NCI-H226 (cell line): ENCODE measurements at places on chromosomes 2 and 18.

GRCh38 chr18:69890558-69890957, 57.1 kb downstream of the CD226 start:
- no peak for DNase-seq

DNA sequence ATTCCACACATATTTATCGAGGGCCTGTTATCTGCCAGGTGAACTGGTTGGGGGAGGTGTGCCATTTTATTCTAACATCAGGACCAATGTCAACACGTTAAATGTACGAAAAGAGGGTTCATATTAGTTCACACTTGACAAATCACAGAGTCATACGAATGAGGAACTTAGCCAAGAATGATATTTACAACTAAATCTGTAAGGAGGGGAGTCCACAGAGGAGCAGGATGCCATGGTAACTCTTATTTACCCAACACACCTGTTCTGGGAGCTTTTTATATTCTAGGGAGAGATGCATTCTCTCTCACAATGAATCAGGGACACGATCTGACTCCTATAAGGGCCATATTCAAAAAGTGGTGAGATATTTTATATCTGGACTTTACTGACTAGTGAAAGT, 144.1 kb downstream of the CDC42EP3 start:
- DNase-seq = peak; percentile 25

DNA sequence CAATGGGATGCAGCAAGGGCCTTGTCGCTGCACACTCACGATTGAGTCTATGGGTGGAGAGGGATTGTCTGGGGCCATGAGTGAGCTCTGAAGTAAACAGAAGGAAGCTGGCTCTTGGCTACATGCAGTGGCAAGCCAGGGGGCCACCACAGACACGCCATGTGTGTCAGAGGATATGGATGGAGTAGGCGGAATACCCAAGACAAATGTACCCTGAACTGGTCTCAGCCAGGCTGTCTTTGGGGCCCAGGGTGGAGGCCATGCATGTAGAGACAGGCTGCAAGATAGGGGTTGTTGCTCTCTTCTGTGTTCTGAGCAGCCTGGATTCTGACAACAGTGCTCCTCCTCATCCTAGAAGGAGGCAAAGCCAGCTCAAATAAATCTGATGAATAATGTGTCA, 24.0 kb upstream of the ITGA6 start:
- no peak for DNase-seq

- no peak for DNase-seq
These were observed 450.1 kb downstream of the ANKRD30B start for GRCh38 chr18:15198116-15198389.

GRCh38 chr2:73828389-73828817, 358 bp upstream of the STAMBP start:
- no peak for DNase-seq

GRCh38 chr2:202290316-202290715, 24.8 kb downstream of the NOP58 start:
- DNase-seq = no peak

DNA sequence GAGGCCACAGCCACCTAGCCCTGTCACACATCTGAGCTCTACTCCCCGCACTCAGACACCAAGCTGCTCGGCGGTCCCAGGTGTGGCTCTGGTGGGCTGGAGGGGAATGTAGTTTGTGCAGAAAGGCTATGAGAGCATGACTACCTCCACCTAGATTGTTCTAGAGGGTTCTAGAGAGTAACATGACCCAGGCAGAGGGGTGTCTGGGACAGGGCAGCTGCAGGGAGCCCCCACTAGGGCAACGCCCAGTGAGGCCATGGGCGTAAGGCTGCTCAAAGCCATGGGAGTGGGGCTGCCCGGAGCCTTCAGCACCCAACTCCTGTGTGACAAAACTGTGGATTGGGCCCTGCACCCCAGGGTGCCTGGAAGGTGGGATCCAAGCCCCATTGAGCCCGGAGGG, 511.4 kb upstream of the MYT1L start:
- no peak for DNase-seq

- DNase-seq = peak; percentile 73
These were observed 68.7 kb downstream of the PXDN start for GRCh38 chr2:1675633-1676032.

- DNase-seq = no peak
These were observed 6.2 kb downstream of the PRKD3 start for GRCh38 chr2:37318401-37318800.

DNA sequence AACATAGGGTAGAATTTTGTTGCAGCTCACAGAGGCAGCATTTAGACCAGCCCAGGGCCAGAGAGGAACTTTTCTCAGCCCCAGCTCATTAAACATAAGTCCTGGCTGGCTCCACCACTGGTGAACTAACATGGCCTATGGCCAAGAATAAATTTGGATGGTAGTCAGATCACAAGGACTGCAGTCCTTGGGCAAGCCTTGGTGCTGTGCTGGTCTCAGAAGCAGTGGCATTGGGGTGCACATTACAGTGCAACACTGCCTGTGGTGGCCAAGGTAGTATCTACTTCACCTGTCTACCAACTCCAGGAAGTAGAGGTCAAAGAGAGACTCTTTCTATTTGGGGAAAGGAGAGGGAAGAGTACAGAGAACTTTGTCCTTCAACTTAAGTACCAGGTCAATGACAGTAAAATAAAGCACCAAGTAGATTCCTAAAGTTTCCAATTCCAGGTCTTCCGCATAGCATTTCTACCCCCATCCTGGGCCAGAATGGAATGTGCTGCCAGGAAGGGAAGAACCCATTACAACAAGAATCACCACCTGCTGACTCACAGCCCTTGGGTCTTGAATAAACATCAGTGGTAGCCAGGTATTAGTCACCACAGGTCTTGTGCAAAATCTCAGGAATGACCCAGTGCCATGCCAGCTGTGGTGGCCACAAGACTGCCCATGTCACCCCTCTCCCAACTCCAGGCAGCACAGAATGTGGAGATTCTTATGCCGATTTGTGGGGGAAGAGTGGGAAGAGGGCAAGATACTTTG, 155.4 kb upstream of the FSIP2 start:
- peak; percentile 92 for DNase-seq

DNA sequence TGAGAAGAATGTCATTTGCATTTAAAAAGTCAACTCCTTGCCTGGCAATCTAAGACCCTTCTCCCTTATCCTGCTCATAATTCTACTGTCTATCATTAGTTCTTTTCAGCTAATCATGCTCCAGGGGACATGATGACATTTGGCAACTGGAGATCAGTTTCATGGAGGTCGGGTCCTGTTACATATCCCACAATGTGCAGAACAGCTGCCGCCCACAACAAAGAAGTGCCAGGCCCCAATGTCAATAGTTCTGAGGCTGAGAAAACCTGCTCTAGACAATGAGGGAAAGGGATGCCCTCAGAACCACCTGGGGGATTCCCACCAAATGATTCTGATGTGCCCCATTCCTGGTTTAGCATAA, 53.4 kb upstream of the IL1RL1 start:
- no peak for DNase-seq

DNA sequence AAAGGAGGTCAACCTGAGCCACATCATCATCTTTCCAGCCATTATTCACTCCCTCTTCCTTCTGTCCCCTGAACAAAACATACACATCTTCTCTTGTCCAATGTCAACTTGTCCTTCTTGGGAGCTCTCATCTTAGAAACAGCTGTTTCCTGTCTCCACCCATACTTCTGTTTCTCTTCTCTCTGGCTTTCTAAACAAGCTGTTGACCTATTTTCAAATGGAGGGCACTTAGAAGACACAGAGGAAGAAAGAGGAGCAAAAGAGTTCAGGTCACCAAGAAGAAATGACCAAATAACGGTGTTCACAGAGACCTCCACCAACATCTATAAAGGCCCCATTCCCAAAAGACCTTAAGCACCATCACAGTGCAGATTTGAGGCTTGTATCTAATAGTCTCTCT, 355.9 kb upstream of the HNRNPA3 start:
- no peak for DNase-seq

GRCh38 chr18:53698907-53699306, 525.6 kb downstream of the MBD2 start:
- DNase-seq = peak; percentile 2

DNA sequence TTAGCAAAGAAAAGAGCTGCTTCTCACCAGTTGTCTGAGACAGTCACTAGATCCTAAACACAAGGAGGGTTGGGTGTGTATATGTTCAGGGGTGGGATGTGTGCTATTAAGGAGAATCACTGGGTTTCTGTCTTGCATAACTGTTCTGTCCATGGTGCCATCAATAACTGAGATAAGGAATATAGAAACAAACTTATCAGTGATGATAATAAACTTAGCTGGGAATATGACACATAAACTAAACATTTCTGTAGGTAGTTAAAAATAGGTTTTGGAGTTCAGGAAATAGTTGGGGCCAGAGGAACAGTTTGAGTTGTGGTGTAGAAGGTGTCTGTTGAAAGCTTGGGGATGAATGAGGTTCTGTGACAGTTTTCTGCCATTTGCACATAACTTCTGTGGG, 17.4 kb downstream of the NAPG start:
- no peak for DNase-seq

DNA sequence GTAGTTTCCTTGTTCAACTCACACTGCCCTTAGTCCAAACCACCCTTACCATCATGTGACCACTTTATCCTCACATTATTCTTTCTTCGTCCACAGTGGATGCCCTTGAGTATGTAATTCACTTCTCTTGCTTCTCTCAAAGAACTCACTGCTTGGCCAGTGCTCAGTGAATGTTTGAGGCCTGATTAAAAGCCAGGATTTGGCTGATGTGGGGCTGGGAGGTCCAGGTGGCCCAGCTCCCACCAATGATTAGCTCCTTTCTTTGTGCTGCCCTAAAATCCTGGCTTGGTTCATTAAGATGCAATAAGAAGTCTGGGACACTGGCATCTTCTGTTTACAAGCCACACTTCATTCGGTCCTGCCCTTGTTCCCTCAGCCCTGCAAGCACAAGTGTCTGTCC, 97.8 kb upstream of the CELF4 start:
- DNase-seq = no peak

DNA sequence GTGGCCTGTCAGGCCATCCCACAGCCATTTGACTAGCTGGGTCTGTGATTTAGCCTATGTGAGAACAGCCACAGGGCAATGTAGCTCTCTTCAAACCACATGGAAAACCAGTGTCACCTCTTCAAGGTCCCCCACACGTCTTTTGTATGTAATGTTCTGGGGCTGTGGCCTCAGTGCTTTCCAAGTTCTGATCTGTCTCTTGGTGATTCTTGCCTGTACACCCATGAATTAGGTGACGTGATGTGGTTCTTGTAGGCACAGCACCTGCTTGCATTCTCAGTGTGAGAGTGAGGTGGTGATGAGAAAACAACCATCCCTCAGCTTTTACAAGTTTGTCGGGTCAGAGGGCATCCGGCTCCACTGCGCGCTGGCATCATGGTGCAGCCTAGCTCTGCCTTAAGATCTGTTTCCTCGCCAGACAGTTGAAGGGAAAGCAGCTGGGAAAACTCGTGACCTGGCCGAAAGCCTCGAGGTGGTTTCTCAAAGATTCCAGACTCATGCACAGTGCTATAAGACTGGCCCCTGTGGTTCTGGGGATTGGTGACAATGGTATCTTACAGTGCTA, 125.8 kb downstream of the TANC1 start:
- no peak for DNase-seq

GRCh38 chr18:75143851-75144250, 65.1 kb downstream of the PTGR3 start:
- DNase-seq = no peak

GRCh38 chr2:83071914-83072313, 1387.2 kb downstream of the SUCLG1 start:
- no peak for DNase-seq
